ENCODE measurements at places on chromosomes 6 and 20.

- no peak for DNase-seq
Observed at GRCh38 chr20:49700411-49701185, 13.1 kb downstream of the B4GALT5 start.

GRCh38 chr20:48405909-48406308, 421.9 kb downstream of the PREX1 start:
- DNase-seq = no peak

GRCh38 chr6:108637963-108638362, 77.2 kb downstream of the FOXO3 start:
- no peak for DNase-seq

DNA sequence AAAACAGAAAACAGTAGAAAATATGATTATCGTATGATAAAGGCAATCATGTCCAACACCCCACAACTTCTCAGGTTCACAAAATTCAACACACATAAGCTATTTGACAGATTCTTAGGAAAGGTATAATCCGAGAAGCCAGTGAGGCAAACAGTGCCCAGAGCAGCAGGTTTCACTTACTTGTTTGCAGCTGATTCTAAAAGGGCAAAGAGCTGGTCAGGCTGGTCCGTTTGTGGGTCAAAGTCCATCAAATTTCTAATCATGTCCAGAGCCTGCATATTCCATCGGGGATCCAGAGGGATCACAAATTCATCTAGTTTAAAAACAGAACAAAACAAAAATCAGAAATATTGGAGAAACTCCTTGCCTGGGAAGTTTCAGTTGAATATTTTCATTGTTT, 69.8 kb upstream of the LYRM2 start:
- no peak for DNase-seq

DNA sequence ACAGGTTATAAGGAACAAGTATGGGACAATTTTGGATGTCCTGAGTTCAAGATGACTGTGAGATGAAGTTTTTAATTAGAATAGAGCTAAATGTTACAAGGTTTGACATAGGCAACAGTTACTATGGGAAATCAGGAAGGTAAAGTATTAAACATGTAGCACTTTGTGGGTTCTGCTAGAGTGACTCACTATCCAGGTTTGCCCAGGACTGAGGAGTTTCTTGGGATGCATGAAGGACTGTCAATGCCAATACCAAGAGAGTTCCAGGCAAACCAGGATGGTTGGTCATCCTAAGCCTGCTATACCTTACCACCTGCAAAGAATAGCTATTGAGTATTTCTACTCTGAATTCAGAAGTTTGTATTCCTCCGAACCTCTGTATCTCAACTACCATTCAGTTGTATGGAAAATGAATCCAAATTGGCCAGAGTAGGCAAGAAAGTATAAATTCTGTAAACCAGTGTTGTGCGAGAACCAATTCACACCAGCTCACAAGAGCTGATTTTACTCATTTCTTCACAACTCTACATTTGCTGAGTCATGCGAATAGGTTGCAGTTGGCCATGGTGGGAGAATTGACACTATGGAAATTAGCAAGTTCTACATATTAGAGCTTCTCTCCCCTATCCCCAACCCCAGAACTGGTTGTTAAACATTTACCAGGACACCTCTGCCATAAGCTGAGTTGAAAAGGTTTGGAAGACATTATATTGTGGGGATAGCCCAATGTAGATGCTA, 449.5 kb downstream of the PLCB1 start:
- no peak for DNase-seq

DNA sequence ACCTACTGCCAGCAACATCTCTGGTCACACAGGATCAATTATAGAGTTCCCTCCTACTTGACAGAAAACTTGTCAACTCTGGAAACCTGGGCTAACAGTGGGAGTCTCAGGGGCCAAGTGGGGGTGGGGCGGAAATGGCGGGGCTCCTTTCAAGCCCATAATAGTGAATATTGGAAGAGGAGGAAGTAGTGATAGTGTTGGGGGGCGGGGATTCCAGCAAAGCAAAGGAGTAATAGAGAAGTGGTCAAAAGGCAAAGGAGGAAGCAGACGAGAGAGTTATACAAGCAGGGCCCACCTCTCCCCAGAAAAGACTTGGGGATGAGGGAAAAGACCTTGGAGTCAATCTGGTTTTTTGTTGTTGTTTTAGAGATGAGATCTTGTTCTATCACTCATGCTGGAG, 2.1 kb downstream of the DEF6 start:
- DNase-seq = no peak

DNA sequence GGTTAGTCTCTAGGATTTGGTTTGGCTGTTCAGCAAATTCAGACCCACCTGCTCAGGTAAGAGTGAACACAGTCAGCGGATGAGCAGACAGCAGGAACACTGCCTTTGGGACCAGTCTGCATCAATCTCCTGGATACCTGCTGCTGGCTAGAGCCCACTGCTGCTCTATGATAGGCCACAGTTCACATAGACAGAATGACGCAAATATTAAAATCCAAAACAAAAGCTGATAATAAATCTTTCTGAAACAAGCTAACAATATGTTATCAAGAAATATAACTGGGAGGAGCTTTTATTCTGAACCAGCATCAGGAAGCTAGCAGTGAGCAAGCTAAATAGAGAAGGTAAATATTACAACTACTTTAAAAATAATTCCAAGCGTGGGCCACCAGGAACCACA, at the start of gene TAAR1:
Gene TAAR1 (minus strand): TSS at position 101 of the 400 bp plus-strand sequence. CDS start 13,179 bp downstream, outside the sequence.
- no peak for DNase-seq

DNA sequence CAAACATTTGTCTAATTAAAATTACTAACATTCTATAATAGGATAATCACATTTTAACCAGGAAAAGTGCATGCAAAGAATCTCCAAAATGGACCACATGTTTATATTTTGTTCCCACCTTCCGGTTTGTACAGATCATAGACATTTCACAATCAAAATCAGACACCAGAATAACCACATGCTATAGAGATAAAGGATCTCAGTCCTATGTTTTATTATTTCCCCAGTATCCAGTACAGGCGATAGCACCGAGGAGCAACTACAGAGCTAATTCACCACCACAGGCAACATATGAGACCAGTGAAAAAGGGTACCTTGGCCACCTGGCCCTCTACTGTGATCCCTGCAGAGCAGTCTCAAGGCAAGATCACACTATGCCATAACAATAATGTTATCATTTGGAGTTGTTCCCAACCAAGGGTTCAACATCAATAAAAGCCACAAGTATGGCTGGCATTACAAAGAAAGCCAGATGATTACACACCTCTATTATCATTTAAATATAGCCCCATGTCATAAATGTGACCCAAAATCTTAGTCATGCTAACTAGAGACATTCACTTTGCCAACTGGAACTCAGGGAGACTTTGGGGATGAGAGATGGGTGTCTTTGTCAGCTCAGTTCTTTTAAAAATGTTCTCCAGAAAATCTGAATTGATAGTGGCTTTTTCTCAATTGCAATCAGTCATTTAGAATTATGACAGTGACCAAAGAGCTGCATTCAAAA, 46.7 kb downstream of the RALGAPA2 start:
- DNase-seq = no peak

Data from activated CD8-positive, alpha-beta memory T cell treated with anti-CD3 and anti-CD28 coated beads for 1 hour (primary cell).